Activated CD4-positive, alpha-beta T cell treated with anti-CD3 and anti-CD28 coated beads, Interleukin-2, amount 50 U/mL, for 16 hours (primary cell): ENCODE measurements at places on chromosomes 5 and 9.
A peak's percentile ranks its signal among the peaks of the same experiment; 100 is the strongest.

GRCh38 chr9:125521462-125522327 is 185.3 kb downstream of the MAPKAP1 start:
- peak; percentile 87 for DNase-seq

- no peak for DNase-seq
Measured at GRCh38 chr9:112853882-112854585, 36.6 kb downstream of the SLC46A2 start.

- no peak for DNase-seq
Measured at GRCh38 chr9:127884427-127884911, 7.0 kb upstream of the AK1 start.

- DNase-seq: no peak
Measured at GRCh38 chr9:134040781-134041648, 15.7 kb downstream of the BRD3OS start.

- peak; percentile 34 for DNase-seq
Measured at GRCh38 chr5:32942225-32942989, 231.3 kb downstream of the NPR3 start.

- no peak for DNase-seq
Measured at GRCh38 chr9:72911816-72912215, 41.0 kb downstream of the ALDH1A1 start.
